ENCODE measurements at places on chromosomes 12 and 14.

DNA sequence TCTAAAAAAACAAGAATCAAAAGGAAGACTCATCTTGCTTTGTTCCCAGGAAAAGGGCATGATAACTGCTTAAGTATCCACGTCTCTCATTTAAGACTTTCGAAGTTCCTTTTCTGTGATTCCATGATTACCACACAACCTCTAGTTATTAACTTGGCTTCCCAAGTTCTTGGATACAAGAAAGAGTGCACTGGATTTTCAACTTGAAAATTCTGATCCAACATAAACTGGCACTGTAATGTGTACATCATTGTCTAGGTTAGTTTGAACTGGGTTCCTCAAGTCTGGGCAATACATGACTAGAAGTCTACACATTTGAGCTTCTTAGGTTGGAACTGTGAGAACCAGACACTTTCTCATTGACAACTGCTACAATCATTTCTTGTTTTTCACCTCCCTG is 1.6 kb downstream of the KLHL28 start:
- no peak for DNase-seq

DNA sequence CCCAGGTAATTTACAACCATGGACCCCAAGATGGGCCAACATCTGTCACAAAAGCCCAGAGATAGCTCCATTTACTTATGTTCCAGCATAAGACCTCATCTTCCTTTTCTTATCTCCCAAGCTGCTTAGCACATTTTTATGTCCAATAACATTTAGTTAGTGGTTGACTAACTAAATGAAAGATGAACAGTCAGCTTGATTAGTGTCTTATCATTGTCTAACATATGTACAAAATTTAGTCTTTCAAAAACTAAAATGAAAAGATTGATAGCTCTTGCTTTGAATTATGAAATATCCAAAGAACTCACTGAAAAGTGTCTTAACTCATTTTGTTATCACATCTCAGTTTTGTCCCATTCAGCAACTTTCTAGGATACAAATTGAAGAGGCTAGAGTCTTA is 163.1 kb upstream of the EGLN3 start:
- DNase-seq, result no peak

DNA sequence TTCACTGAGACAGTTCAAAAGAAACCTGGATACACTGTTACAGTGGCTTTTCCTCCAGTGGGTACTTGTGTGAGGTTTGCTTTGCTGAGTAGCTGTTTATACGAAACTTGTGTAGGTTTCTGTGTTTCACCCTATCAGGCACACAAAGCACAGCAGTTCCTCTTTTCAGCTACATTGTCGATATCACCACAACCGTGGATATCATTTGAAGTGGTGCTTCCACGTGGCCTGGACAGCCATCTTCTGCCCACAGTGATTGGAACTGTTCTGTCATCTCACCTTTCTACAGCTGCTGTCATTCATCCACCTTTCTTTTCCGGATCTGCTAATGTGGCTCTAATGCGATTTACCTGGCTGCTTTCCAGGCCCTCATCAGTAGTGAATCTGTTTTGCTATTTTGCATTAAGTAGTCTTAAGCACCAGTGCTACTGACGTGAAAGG is 368.8 kb downstream of the SYT1 start:
- DNase-seq, result no peak

DNA sequence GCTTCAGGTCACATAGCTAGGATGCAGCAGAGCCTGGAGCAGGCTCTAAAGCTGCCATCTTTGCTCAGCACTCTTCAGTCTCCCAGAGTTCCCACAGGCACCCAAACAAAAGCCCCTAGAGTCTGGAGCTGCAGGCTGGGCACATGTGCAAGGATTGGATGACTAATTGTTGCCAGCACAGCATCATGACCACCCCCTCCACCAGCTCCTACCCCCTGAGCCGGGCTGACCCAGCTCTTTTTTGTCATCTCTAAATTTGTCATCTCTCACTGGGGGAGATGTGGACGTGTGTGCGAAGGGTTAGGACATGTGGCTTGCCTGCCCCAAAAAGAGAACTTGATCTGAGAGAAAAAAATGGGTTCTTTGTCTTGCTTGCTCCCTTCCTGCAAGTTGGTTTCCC is 4.3 kb upstream of the MMP19 start:
- DNase-seq, result no peak

- no peak for DNase-seq
These were observed 83.1 kb downstream of the LRRC74A start for GRCh38 chr14:76909266-76909665.

DNA sequence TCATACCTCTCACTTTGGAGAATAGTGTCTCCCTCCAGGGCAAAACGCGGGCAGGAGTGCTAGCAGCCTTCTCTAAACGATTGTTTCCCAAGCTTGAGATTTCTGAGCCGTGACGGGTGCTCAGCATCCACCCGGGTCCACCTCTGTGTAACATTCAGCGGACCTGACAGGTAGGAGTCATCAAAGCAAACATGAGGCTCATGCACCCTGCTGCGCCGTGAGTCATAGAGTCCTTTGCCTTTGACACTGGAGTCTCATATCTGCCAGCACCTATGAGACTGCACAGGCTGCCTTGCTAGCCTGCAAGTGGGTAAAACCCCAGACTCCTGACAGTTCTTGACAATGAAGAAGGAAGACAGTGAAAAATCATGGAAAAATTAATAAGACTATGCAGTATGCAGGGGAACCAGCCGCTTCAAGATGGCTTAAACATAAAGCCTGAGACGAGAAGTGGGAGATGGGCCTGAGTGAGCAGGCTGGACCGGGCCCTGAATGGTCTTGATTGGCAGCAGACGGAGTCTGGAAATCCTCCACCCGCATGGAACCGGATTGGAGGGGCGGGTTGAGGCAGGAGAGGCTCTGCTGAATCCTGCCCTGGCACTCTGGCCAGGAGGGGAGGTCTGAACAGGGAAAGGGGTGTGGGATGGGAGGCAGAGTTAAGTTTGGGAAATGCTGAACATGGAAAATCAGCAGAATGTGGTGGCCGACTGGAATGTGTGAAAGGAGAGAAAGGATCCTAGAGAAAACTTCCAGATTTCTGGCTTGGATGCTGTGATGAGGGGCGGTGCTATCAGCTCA is 54.2 kb downstream of the LGMN start:
- no peak for DNase-seq

DNA sequence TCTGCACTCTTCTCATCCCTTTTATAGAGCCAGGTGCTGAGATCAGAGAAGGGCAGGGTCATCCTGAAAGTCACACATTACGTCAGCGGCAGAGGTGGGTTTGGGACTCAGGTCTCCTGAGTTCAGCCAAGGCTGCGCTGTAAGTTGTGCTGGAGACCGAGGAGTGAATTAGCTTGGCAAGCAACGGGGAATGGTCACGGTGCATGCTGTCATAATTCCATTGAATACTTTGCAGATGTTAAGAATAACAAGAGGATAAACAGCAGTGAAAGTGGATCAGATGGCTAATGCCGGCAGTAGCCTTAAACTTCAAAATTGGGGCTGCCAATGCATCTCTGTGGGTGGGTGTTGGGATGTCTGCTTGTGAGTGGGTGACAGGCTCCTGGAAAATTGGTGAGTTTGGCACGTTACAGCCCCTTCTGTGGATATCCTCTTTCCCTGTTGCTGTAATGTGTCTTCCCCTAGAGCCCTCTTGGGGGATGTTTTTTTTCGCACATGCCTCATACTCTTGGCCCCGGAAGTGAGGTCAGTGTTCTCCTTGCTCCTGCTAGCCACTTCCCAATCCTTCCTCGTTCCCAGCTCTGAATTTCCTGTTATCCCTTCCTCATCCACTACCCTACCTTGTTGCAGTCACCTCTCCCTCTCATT is 287.1 kb upstream of the SRRM4 start:
- DNase-seq, result no peak

- no peak for DNase-seq
These were observed 18.0 kb upstream of the DYRK2 start for GRCh38 chr12:67630373-67631088.

DNA sequence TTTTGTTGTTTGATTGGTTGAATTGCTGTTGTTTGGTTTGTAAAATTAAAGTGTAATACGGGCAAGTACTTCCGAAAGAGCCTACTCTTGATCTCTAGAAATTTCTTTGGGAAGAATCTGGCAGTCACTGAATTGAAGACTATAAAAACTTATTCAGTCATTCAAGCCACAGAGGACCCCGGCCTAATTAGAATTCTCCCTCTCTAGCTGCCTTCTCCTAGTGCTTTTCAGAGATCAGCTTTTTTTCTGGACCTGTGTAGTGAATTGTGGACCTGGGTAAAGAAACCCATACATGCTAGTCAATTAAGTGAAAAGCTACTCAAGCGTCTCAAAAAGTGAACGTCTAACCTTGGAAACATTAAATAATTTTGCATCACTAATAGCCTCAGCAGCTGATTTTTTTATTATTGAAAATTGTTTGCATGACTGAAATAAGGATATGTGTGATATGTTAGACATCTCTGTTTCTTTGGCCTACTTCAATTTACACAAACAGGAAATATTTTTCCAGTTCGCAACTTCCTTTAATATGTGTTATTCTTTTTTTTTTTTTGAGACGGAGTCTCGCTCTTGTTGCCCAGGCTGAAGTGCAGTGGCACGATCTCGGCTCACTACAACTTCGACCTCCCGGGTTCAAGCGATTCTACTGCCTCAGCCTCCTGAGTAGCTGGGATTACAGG is 27.2 kb downstream of the EFCAB11 start:
- no peak for DNase-seq

- peak; percentile 97 for DNase-seq
These were observed at the start of gene COPS7A for GRCh38 chr12:6723607-6724408. COPS7A (plus strand) TSS chr12:6724046; CDS start chr12:6724657, 611 bp downstream.

- DNase-seq, result peak; percentile 48
These were observed at the start of gene FAM234B for GRCh38 chr12:13044002-13044905. FAM234B (plus strand) TSS chr12:13044381; CDS start chr12:13044404, 23 bp downstream.

GRCh38 chr12:162467-163307 is 51.3 kb downstream of the SLC6A12 start:
- no peak for DNase-seq

- DNase-seq, result no peak
These were observed 53.1 kb upstream of the DDX11 start for GRCh38 chr12:31020385-31021166.

DNA sequence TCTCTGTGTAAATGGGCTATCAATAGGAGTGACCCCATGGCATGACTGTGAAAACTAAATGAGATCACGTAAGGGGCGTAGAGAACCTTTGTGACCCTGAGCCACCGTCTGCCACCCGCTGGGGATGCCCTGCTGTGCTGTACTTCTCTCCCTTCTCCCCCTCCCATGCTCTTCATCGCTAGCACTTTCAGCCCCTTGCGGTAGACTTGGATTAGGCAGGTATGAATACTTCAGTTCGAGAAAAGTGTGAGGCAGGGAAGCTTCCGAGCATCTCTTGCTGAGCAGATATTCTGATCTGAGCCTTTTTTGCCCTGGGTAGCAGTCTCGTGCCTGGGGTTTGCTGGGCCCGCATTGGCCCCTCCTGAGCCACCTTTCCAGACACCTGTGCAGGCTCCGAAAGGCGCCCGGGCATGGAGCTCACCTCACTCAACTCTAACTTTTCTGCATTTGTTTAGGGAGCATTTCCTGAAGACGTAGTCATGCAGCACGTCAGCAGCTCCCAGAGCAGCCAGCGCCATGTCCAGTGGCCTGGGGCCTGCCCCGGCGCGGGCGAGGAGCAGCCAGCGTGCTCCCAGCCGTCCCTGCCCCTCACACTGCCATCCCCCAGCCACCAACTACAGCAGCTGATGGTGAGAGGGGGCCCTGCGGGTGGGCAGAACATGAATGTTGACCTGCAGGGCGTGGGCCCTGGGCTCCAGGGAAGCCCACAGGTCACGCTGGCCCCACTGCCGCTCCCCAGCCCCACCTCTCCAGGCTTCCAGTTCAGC is 40.4 kb downstream of the DDX51 start:
- DNase-seq, result no peak

DNA sequence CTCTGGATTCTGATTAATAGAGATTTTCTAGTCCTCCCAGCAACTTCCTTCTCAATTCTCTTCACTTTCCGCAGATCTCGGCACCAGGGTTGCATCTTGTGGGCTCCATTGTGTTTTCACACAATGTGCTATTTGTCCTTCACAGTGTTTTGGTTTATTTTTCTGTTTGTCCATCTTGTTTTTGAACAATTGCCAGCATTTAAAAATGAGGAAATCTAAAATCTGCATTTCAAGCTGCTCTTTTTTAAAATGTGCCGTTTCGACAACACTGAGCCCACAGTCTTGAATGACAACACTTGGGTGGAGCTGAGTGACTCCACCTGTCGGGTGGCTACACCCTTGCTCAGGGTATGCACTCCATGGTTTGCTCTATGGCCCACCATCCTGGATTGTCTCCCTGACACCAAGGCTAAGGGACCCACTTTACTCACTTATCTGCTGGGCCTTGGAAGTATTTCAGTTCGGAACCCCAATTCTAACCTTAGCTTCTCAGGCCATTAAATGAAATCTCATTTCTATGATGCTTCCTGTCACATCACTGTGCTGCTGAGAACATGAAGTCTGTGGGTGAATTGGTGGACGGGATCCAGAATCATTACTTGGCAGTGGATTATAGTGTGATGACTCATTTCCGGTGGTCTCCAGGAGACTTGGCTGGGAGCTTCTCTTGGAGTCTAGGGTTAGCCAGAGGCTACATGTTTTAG is 3.4 kb upstream of the MYRFL start:
- no peak for DNase-seq

- DNase-seq, result no peak
These were observed 40.1 kb downstream of the WASHC3 start for GRCh38 chr12:102021540-102022246.

DNA sequence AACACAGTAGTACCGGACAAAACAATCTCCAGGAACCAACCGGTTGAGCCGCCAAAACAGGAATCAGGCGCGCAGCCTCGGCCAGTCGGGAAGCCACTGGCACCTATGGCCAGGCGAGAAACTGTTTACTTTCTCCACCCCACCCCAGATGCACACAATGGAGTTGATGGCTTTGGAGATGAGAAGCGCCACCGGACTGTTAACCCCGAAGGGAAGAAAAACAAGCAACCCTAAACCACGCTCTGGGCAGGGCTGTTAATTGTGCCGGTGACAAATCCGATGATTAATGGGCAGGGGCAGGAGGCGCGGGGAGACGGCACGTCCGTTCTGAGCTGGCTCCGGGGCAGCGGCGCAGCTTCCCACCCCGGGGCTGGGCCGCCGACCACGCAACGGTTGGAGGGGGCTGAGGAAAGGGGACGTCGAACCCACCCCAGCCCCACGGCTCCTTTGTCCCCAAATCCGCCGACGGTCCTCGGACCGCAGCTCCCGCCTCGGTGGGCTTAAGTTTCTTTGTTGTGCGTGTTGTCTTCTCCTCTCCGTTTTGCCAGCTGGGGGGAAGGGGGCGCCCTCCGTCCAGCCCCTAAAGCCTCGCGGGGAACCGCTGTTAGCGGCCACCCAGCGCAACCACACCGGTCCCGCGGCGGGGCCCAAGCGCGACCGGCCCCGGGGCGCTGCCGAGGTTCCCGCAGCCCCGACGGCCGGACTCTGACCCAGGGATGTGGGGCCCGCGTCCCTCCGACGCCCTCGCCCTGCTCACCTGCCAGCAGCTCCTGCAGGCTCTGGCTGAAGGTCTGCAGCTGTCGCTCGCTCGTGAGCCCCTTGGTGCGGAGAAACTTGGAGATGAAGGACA is 790 bp downstream of the BTG1 start:
- peak; percentile 16 for DNase-seq

- no peak for DNase-seq
These were observed 257.3 kb upstream of the PLEKHG7 start for GRCh38 chr12:92445253-92446082.
